ENCODE measurements at places on chromosomes 7 and 10.

- no peak for DNase-seq
These were observed 6.9 kb downstream of the C10orf62 start for GRCh38 chr10:97596101-97597082.

GRCh38 chr10:51789903-51790302 lies 90.5 kb upstream of the CSTF2T start:
- DNase-seq = no peak

- DNase-seq = no peak
These were observed 9.5 kb downstream of the CHRM2 start for GRCh38 chr7:136877990-136878389.

GRCh38 chr10:62043421-62044021 lies 142.0 kb downstream of the ARID5B start:
- DNase-seq = no peak

DNA sequence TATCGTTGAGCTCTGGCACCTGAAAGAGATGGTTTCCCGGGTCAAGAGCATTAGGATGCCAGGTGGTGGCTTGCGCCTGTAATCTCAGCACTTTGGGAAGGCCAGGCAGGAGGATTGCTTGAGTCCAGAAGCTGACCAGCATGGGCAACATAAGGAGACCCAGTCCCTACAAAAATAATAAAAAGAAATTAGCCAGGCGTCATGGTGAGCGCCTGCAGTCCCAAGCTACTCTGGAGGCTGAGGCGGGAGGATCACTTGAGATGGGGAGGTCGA lies 6.1 kb upstream of the KCP start:
- no peak for DNase-seq

GRCh38 chr7:13093160-13093559 lies 405.7 kb downstream of the ARL4A start:
- DNase-seq = no peak

DNA sequence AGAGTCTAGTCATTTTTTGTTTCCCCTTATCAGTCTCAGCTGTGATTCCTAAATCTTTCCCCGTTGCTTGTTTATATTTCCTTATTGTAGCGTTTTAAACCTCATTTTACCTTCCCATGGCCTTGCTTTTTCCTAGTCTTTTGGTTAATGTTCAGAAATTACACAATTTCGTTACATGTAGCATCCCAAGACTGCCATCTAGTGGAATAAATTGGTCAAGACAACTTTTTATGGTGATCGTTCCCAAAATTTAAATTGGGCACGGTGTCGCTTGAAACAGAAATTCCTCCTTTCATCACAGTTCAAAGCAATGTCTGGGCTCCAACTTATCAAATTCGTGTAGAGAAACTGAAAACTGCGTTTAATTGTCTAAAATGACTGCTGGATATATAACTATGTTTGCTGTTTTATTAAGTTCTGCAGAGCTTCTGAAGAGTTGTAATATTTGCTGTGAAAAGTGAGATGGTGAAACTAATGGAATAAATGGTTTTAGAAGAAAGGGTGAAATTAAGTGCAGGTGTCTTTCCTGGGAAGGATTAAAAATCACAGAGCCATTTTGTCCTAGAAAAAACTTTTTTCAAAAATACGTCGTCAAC lies 370.2 kb downstream of the PHF14 start:
- no peak for DNase-seq

GRCh38 chr10:70334526-70335245 lies 47.7 kb downstream of the LRRC20 start:
- no peak for DNase-seq

DNA sequence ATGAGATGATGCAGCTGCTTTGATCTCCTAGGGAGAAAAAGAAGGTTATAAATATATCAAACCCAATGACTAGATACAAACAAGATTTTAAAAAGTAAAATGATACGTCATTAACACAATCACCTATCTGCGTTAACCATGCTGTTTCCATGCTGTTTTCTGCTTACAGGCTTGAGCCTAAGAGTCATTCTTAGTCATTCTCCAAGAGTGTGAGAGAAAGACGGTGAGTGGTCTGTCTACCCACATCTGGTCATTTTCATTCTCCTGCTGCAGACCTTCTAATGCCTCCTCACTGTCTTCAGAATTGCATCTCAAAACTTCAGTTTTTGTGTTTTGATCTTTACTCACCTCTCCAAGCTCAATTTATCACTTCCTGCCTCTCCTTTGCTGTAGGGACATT lies 98.0 kb upstream of the ELMO1 start:
- no peak for DNase-seq

DNA sequence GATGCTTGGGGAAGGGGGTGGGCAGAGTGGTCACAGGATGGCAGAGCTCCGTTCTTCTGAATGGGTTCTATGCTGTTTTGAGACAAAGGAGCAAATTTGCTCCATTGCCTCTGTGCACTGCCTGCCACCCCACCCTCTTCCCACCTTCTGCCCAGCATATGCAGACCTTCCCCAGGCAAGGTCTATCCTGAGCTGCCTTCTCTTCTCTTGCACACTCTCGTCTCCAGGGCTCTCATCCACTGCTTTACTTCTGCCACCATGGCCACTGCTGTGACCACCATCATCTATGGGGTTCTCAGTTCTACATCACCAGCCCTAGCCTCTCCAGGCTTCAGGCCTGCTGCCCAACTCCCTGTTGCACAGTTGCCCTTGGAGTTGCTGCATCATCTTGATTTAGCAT lies 230.4 kb downstream of the TMEM178B start:
- no peak for DNase-seq

- DNase-seq = no peak
These were observed 8.8 kb downstream of the TSPAN15 start for GRCh38 chr10:69459893-69460575.

GRCh38 chr7:17434841-17435692 lies 136.6 kb downstream of the AHR start:
- no peak for DNase-seq

GRCh38 chr10:78559661-78560340 lies 509.0 kb upstream of the ZMIZ1 start:
- no peak for DNase-seq

DNA sequence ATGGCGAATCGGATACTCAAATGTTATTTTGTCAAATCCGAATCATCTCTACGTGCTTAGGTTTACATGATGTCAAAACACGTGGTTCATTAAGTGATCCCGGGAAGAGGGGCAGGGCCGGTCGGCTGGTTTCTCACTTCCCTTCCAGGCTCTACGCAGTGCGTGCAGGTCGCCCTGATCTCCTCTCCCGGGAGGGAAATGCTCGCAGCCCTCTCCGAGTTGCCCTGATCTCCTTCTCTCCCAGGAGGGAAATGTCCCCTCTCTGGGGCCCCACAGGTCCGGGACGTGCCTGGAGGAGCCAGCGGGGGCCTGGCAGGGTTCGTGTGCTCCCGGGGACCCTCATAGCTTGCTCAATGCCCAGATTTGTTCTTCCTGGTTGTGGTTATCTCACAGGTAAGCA lies 202.7 kb downstream of the DNAJB6 start:
- no peak for DNase-seq

DNA sequence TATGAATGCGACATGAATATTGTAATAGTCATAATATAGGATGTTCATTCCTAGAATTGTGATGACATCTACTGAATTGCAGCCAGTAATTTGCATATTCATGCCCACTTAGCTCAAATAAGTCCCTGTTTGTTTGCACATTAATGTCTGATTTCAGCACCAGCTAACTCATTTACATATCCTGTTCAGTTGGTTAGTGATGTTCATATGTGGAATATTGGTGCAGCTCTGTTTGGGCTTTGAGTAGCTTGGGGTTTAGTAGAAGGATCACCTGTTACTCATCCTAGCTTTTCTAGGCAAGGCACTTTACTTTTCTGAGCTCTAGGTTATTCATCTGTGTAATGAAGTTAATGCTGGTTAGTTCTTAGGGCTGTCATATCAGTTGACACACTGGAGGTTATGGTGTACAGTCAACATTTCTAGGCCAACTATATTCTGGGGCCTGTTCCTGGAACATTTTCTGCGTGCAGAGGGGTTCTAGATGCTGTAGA lies 238.4 kb downstream of the EXOC4 start:
- no peak for DNase-seq

DNA sequence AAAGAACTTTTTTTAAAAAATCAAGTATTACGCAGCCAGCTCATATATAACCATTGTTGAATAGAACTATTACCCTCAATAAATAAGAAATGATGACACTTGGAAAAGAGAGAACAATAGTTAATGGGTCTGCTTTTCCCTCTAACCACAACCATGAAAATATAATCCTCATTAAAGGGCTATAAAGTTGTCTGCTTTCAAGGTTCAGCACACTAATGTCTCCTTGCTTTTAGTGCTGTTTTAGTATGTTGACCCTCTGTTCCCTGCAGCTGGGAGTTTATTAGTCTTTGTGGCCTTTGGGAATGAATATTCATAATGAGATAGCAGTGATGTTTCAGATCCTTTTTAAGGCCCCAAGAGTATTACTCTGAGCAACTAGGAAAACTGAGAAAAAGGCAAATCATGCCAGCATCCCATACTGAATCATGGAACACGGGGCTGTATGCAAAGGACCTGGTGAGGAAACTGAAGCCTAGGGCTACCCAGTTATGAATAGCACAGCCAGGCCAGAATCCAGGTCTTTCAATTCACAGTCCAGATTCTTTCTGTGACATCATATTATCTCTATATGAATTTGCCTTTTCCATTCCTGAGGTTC lies 332.0 kb upstream of the LRGUK start:
- DNase-seq = no peak

DNA sequence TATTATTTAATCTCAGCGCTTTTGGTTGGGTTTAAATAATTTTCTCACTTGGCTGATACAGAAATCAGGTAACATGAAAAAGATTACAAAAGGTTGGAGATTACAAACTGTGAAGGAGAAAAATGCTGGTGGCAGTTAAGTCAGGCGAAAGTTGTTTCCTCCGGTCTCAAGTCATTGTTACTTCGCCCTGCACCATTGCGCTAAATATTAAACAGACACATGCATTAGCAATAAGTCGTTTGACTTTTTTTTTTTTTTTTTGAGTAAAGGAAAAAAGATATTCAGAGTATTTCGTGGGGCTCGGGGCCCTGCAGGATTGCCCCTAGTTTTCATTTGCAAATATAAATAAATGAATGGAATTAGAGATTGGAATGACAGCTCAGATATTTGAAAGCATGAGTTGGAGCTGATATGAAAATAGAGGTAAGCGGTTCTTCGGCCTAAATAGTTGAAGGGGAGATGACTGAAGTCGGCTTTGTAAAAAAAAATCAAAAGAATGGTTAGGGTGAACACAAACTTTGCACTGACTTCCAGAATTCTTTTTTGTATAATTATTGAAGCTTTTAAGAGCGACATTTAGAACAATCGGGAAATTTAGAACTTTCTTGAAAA lies 914 bp downstream of the SDHAF3 start:
- no peak for DNase-seq

GRCh38 chr10:54550016-54550415 lies 251.0 kb downstream of the PCDH15 start:
- no peak for DNase-seq

DNA sequence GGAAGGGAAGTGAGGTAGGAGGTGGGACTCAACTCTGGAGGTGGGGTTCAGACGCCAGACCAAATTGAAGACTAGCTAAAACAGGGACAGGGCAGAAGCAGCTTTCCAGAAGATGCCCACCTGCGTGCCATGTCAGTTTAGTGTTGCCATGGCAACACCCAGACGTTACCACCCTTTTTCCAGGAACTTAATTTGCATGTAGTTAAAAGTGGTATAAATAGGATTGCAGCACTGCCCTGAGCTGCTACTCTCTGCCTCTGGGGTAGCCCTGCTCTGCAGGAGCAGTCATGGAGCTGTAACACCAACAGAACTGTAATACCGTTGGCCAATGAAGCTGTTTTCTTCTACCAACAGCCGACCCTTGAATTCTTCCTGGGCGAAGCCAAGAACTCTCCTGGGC lies 93.8 kb downstream of the PRKCQ start:
- no peak for DNase-seq

DNA sequence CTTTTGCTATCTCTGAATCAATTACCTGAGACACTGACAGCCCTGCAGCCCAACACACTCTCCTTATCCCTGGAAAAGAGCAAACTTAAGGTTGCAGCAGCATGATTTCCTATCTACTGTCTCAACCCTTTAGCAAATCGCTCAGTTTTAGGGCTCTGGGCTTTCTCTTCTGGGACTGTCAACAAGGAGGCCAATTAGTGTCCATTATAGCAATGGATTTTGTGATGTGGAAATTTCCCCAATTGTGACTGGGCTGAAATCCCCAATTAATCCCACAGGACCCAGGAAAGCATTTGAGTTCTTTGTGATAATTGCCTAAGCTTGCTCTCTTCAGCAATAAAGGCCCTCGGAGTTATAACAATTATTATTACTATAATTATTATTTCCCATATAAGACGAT lies 197.0 kb downstream of the ZNF438 start:
- DNase-seq = no peak

- no peak for DNase-seq
These were observed 286.9 kb upstream of the VSTM2A start for GRCh38 chr7:54255242-54255641.

- no peak for DNase-seq
These were observed 39.6 kb upstream of the IKZF1 start for GRCh38 chr7:50264908-50265307.

DNA sequence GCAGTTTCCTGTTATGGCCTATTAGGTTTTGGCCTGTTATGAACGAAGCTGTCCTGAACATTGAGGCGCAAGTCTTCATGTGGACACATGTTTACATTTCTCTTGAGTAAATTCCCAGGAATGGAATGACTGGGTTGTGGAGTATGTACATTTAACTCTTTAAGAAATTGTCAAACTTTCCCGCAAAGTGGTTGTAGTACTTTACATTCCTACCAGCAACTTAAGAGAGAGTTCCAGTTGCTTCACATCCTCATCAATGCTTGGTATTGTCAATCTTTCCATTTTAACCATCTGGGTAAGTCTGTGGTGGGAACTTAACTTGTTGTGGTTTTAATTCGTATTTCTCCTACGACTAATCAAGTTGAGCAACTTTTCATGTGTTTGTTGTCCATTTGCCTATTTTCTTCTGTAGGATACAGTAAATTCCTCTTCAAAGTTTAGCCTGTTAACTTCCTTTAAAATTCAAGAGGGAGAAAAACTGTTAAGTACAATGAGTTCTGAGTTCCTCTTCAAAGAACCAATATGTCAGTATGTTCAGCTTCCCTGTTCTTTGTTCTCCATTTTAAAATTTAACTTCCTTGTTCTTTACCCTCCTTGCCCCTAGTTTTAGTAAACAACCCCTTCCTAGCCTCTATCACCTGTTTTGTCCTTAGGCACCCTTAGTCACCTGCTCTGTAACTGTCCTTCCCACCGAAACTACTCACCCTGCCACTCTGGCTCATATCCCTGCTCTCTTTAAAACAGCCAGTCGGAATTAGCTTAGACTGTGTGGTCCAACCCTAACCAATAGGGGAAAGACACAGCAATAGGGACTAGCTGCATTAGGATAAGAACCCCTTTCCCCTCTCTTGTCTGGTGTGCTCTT lies 74.0 kb downstream of the FAM241B start:
- no peak for DNase-seq

- DNase-seq = no peak
These were observed 285.0 kb downstream of the PRPF18 start for GRCh38 chr10:13871776-13872175.

DNA sequence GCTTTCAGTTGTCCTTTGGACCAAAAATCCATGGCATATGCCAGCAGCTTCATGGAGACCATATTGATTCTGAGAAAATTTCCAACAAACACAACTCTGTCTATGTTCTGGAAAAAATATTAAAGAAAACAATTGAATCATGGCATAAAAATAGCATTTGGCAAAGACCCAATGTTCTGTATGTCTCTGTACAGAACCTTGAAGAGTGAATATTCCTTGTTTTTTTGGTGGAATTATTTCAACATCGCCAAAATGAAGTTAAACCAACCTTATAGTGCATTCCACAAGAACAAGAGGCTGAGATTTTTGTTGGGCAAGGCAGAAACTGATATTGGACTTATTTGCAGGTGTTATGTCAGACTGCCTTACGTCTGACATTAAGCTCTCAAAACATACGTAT lies 53.3 kb upstream of the SLC16A12 start:
- no peak for DNase-seq

Measured in stimulated activated CD4-positive, alpha-beta T cell treated with anti-CD3 and anti-CD28 coated beads, Interleukin-12 subunit alpha, Interleukin-12 subunit beta, amount 100 ng/mL, for 4 hours (primary cell).